ENCODE measurements at places on chromosomes 6 and 20.

GRCh38 chr6:99276747-99277146, 72.7 kb downstream of the FAXC start:
- no peak for DNase-seq

GRCh38 chr6:4085332-4085700, 6.4 kb upstream of the FAM217A start:
- no peak for DNase-seq

GRCh38 chr20:63120808-63121090, 95.2 kb downstream of the YTHDF1 start:
- DNase-seq = no peak

GRCh38 chr6:39341352-39341751, 18.9 kb upstream of the KCNK16 start:
- no peak for DNase-seq

DNA sequence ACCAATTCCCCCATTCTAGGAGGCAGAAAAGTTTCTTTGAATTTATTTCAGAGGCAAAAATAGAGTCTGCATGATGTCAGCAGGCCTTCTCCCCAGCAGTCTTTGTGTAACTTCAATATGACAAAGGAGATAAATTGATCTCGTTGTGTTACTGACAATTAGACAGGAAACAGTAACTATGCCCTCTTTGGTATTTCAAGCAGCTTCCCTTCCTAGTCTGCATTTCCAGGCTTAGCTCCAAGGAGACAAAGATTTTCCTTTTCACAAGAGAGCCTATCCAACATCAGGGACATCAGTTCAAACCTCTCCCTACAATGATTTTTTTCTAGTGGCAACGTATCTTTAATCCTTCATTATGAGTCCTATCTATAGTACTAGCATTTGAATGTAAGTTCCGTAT, 245.9 kb upstream of the HSF2 start:
- no peak for DNase-seq

DNA sequence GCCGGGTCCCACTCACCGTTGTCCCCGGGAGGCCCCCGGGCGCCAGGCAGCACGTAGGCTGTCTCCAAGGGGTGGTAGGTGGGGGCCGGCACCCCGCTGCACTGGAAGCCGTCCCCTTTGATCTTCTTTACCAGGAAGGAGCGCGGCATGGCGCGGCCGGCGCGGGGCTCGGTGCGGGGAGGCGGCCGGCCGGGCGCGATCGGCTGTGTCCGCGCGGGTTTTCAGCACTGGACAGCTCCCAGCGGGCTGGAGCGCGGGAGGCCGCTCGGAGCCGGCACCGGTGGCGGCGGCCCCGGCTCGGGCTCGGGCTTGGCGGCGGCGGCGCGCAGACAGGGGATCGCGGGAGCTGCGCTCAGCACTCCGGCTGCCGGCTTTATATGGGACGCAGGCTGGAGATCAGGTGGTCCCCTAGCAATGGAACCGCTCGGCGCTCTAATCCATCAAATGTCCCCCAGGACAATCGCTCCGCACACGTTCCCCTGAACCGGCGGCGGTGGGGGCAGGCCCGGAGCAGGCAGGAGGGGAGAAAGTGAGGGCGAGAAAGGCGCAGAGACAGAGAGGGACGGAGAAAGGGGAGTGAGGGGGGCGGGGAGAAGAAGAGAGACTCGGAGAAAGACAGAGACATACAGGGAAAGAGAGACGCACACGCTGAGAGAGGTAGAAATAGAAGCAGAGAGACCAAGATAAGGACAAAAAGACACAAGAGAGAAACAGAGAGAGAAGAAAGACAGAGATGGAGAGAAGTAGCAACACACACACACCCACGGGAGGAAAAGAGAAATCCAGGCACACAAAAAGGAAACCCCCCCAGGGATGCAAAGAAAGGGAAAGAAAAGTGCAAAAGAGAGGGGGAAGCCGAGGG, at the start of gene SCRT2:
Gene SCRT2 (minus strand): TSS at position 350 of the 862 bp plus-strand sequence. CDS start 201 bp downstream, at position 149.
- peak; percentile 90 for DNase-seq

- no peak for DNase-seq
These were observed 464.9 kb upstream of the SOX4 start for GRCh38 chr6:21128601-21129000.

DNA sequence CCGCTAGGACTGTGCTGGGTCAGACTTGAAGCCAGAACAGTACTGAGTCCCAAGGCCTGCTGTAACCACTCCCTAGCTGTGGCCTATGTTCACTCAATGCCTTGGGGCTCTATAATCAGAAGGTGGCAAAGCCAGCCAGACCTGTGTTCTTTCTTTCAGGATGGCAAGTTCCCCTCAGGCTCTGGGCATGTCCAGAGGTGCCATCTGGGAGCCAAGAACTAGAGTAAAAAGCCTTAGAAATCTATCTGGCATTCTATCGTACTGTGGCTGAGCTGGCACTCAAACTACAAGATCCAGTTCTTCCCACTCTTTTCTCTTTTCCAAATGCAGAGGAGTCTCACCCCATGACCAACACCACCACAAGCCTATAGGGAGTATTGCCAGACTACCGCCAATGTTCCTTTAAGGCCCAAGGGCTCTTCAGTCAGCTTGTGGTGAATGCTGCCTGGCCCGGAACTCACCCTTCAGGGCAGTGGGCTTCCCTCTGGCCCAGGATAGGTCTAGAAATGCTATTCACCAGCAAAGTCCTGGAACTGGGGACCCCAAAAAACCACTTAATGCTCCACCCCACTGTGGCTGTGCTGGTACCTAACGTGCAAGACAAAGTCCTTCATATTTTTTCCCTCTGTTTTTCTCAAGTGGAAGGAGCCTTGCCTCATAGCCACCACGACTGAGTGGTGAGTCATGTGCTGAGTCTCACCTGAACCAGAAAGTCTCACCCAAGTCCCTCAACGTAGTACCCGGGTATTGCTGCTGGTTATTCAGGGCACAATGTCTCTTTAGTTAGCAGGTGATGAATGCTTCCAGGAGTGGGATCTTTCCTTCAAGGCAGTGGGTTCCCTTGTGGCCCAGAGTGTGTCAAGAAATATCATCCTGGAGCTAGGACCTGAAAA, 8.6 kb upstream of the SIRPB2 start:
- no peak for DNase-seq
